ENCODE measurements at places on chromosomes 5 and 9. TPM values are rescaled to one million over a fixed set of nuclear protein-coding genes. Genes with fewer than 3 reads are reported as not detected.
A peak's percentile ranks its signal among the peaks of the same experiment; 100 is the strongest.

GRCh38 chr5:1334831-1335539 is 9.9 kb downstream of the CLPTM1L start:
- H3K4me3 ChIP-seq, result peak overlapping the region; percentile 56
- peaks cover 56% of the 10 kb centered on the region for H3K36me3 ChIP-seq
- peaks cover 7% of the 10 kb centered on the region for H3K27me3 ChIP-seq
- no peaks in the 10 kb centered on the region for H3K4me1 ChIP-seq
- H3K27ac ChIP-seq, result no peak overlapping the region
- no peak for DNase-seq

- DNase-seq, result no peak
- H3K4me1 ChIP-seq, result no peaks in the 10 kb centered on the region
- no peak overlapping the region for H3K4me3 ChIP-seq
- H3K27me3 ChIP-seq, result peaks cover 2% of the 10 kb centered on the region
Observed at GRCh38 chr9:16501141-16501540, 369.3 kb downstream of the BNC2 start.

GRCh38 chr9:33731142-33731541 is 64.2 kb upstream of the PRSS3 start:
- no peak for DNase-seq
- no peak overlapping the region for H3K27ac ChIP-seq
- H3K27me3 ChIP-seq, result no peaks in the 10 kb centered on the region
- peaks cover 5% of the 10 kb centered on the region for H3K4me1 ChIP-seq

- H3K4me1 ChIP-seq, result no peaks in the 10 kb centered on the region
- H3K4me3 ChIP-seq, result no peak overlapping the region
- H3K27ac ChIP-seq, result no peak overlapping the region
Observed at GRCh38 chr5:170310256-170310926, 12.8 kb upstream of the LCP2 start.

DNA sequence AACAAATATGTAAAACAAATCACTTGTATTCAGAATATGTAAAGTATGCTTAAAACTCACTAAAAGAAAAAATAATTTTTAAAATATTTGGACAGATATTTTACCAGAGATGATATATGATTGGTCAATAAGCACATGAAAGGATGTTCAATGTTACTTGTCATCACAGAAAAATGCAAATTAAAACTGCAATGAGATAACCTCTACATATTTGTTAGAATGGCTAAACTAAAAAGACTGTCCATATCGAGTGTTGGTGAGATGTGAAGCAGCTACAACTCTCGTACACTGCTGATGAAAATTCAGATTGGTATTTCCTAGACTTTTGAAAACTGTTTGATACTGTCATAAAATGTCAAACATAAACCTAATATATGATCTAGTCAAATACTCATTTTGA is 685.1 kb downstream of the DTWD2 start:
- no peak overlapping the region for H3K27ac ChIP-seq
- no peaks in the 10 kb centered on the region for H3K36me3 ChIP-seq
- no peak overlapping the region for H3K4me3 ChIP-seq

DNA sequence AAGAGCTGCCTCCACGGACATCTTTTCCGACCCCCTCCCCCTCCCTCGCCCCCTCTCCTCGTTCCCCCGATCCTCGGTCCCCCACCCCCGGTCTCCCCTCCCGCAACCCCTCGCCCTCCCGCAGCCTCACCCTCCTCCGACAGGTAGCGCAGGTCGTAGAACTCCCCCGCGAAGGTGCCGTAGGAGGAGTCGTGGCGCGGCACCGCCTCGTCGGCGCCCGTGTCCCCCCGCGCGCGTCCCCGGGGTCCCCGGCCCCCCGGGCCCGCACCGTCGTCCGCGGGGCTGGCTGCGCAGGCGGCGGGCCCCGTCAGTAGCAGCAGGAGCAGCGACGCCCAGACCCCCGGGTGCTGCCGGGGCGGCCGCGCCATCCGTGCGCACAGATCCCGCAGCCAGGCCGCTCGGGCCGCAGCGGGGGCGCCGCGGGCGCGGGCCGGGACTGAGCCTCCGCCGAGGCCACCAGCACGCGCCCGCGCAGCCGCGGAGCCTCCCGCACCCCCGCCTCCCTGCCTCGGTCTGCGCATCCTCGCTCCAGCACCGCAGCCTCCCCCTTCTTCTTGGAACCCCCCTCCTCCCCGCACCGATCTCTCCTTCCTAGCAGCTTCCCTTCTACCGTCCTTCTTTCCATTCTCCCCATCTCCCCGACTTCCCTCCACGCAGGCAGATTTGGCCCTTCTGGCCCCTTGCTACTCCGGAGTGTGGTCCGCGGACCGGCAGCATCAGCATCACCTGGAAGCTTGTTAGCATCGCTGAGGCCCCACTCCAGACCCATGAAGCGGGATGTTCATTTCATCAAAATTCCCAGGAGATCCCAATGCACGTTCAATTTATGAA is at the start of gene FRRS1L:
Gene FRRS1L (minus strand): TSS at position 479 of the 831 bp plus-strand sequence. CDS start 111 bp downstream, at position 368.
- no peaks in the 10 kb centered on the region for H3K36me3 ChIP-seq
- H3K27ac ChIP-seq, result no peak within 1 kb of the TSS
- peak within 1 kb of the TSS; percentile 83 for H3K4me3 ChIP-seq
- peak; percentile 12 for DNase-seq
- H3K27me3 ChIP-seq, result peaks cover 18% of the 10 kb centered on the region

DNA sequence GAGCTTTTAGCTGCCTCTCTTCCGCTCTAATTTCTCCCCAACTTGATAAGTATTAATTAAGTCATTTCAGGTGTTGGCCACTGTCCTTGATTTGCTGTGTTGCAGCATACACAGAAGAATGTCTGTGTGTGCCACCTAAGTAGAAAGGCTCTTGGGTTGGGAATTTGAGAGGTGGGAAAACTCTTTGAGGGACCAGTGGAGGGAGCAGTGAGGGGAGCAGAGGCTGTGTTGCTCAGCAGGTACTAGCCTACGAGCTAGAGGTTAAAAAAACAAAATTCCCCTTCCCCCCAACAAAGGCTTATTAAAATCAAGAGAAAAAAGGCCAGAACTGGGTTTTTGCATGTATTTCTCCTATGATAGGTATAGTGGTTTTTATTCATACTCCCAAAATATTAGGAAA is 20.9 kb downstream of the RPS23 start:
- H3K27me3 ChIP-seq, result peaks cover 6% of the 10 kb centered on the region
- no peak overlapping the region for H3K4me3 ChIP-seq
- DNase-seq, result no peak

DNA sequence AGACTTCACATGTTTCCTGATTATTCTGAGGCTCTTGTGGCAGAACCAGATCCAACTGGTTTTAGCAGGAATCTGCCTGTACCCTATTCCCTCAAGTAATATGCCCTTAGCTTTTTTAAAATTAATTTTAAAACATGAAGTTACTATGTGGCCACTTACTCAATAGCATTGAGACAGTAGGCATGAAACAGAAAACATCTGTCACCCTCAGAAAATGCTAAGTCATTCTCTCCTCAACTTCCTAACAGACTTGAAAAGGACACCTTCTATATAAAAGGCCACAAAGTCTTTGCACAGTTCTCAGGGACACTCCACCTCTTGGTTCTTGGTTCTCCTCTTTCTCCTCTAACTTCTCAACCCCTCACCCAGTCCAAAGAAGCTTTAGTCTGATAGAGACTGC is 277.8 kb downstream of the RAB3C start:
- H3K4me3 ChIP-seq, result no peak overlapping the region
- H3K27ac ChIP-seq, result no peak overlapping the region
- H3K4me1 ChIP-seq, result peaks cover 2% of the 10 kb centered on the region
- no peak for DNase-seq
- H3K27me3 ChIP-seq, result no peaks in the 10 kb centered on the region

DNA sequence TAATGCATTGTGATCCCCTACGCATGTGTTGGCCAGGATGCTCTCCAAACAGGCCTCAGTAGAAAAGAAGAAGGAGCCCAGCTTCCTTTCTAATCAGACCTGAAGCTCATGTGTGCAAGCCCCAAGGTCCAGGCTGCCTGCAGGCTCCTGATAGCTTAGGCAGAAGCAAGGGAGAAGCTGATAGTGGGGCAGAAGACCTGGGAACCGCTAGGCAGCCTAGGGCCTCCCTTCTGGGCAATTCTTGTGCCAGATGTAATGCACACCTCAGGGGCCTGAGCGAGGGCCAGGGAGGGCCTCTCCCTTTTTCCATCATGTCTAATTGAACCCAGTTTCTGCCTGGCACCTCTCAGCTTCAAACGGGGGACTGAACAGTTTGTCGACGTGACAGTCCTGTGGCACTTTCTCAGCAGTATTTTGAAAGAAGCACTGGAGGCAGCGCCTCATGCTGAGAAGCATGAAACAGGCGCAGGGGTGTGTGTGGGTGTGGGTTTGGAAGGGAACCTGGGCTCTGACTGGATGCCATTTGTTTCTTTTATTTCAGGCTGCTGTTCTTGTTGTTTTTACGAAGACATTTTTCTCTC is 212.8 kb downstream of the PIK3R1 start:
- no peak overlapping the region for H3K27ac ChIP-seq
- no peak for DNase-seq
- no peak overlapping the region for H3K4me3 ChIP-seq
- no peaks in the 10 kb centered on the region for H3K27me3 ChIP-seq
- peaks cover 14% of the 10 kb centered on the region for H3K4me1 ChIP-seq

DNA sequence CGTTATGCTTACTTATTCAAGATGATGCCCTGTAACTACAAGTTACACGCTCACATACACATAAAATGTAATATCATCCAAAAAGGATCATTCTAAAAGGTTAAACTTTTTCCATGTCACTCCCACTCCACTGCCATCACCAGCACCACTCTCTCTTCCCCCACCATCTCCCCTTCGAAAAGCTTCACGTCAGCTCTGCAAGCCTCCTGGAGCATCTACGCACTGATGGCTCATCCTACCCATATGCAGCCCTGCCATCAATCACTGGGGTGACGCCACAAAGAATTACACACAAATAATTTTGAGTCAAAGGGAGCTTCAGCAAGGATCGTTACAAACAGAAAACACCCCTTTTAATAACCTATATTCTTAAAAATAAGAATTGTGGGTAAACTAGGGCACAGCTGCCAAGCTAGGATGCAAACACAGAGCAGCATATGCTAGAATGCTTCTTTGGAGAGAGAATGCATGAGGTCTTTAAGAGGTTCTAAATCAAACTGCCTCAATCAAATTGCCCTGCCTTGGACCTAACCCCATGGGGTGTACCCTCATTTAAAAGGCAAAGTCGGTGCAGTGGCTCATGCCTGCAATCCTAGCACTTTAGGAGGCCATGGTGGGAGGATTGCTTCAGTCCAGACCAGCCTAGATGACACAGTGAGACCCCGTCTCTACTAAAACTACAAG is 56.1 kb downstream of the SHB start:
- H3K4me3 ChIP-seq, result peak overlapping the region; percentile 49
- no peak for DNase-seq
- peaks cover 52% of the 10 kb centered on the region for H3K4me1 ChIP-seq
- H3K27ac ChIP-seq, result peak overlapping the region; percentile 61

- H3K27ac ChIP-seq, result no peak overlapping the region
- peaks cover 9% of the 10 kb centered on the region for H3K4me1 ChIP-seq
- no peaks in the 10 kb centered on the region for H3K27me3 ChIP-seq
- H3K36me3 ChIP-seq, result peaks cover 2% of the 10 kb centered on the region
- H3K4me3 ChIP-seq, result no peak overlapping the region
- no peak for DNase-seq
Observed at GRCh38 chr9:77521091-77521490, 127.0 kb downstream of the GNA14 start.

- peak overlapping the region; percentile 97 for H3K4me3 ChIP-seq
- H3K36me3 ChIP-seq, result peaks cover 34% of the 10 kb centered on the region
- peaks cover 30% of the 10 kb centered on the region for H3K4me1 ChIP-seq
- H3K27me3 ChIP-seq, result peaks cover 25% of the 10 kb centered on the region
Observed at GRCh38 chr9:34374905-34375552, 1.7 kb downstream of the MYORG start.

- no peak overlapping the region for H3K4me3 ChIP-seq
- no peak for DNase-seq
- peaks cover 6% of the 10 kb centered on the region for H3K27me3 ChIP-seq
- H3K4me1 ChIP-seq, result peaks cover 6% of the 10 kb centered on the region
- H3K27ac ChIP-seq, result no peak overlapping the region
- peaks cover 5% of the 10 kb centered on the region for H3K36me3 ChIP-seq
Observed at GRCh38 chr9:15374310-15374709, 48.4 kb upstream of the SNAPC3 start.

DNA sequence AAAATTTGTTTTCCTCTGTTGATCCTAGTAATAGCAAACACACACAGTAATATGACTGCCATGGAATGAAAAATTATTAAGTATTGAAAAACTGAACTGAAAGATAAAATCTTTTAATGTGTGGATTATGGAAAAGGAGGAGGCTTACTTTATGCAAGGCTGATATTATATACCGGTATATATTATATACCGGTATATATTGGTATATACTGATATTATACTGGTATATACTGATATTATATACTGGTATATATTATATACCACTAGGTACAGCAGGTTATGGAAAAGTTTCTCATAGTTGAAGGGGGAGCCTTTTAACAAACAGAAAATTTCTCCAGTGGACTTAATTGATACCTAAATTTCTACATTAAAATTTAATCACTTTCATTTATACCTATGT is 181.4 kb downstream of the SH3GL2 start:
- DNase-seq, result no peak
- H3K4me1 ChIP-seq, result no peaks in the 10 kb centered on the region
- H3K27me3 ChIP-seq, result no peaks in the 10 kb centered on the region
- H3K36me3 ChIP-seq, result no peaks in the 10 kb centered on the region
- no peak overlapping the region for H3K4me3 ChIP-seq
- no peak overlapping the region for H3K27ac ChIP-seq

- H3K4me1 ChIP-seq, result no peaks in the 10 kb centered on the region
- no peaks in the 10 kb centered on the region for H3K27me3 ChIP-seq
- no peak overlapping the region for H3K27ac ChIP-seq
Observed at GRCh38 chr5:94250985-94251384, 367.4 kb downstream of the KIAA0825 start.

- no peaks in the 10 kb centered on the region for H3K36me3 ChIP-seq
- peaks cover under 1% of the 10 kb centered on the region for H3K27me3 ChIP-seq
- no peak overlapping the region for H3K27ac ChIP-seq
- H3K4me3 ChIP-seq, result no peak overlapping the region
- H3K4me1 ChIP-seq, result peaks cover 4% of the 10 kb centered on the region
- no peak for DNase-seq
Observed at GRCh38 chr5:101782352-101783103, 513.6 kb downstream of the SLCO4C1 start.

Gene SPOUT1
- total RNA-seq, result 62.1 TPM

Gene ITGA2
- total RNA-seq, result 15.1 TPM

Gene PDGFRB
- total RNA-seq, result 23.7 TPM

Gene C9orf43
- 0.92 TPM for total RNA-seq

Gene FBLL1
- total RNA-seq, result 0.51 TPM

Gene PDE6A
- total RNA-seq, result not detected

Gene FNIP1
- 30.6 TPM for total RNA-seq

All from endothelial cell (in vitro differentiated cells).